Activated CD8-positive, alpha-beta memory T cell treated with anti-CD3 and anti-CD28 coated beads, Interleukin-2, amount 50 U/mL, for 4 hours (primary cell): ENCODE measurements at places on chromosomes 6 and 20.

GRCh38 chr20:47817573-47817972 is 32.3 kb upstream of the SULF2 start:
- no peak for DNase-seq

- DNase-seq, result no peak
These were observed 254.4 kb upstream of the POU3F2 start for GRCh38 chr6:98579941-98580340.

- DNase-seq, result no peak
These were observed 68.8 kb downstream of the UTRN start for GRCh38 chr6:144353871-144354314.

DNA sequence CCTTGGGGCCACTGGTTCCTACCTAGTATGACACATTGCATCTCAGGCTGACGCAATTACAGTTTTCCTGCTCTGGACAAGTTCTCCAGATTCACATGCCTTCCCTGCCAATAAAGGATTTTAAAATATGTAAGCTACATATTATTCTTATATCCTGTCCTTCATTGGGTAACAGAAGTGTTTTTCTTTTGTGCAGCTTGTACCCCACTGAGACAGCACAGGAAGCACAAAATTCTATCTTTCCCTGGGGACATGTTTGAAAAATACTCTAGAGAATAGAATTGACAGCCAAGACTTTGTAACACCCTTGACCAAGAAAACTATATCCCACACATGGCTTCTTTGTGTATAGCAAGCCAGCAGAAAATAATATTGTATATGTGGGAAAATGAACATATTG is 456.8 kb downstream of the MAFB start:
- no peak for DNase-seq

DNA sequence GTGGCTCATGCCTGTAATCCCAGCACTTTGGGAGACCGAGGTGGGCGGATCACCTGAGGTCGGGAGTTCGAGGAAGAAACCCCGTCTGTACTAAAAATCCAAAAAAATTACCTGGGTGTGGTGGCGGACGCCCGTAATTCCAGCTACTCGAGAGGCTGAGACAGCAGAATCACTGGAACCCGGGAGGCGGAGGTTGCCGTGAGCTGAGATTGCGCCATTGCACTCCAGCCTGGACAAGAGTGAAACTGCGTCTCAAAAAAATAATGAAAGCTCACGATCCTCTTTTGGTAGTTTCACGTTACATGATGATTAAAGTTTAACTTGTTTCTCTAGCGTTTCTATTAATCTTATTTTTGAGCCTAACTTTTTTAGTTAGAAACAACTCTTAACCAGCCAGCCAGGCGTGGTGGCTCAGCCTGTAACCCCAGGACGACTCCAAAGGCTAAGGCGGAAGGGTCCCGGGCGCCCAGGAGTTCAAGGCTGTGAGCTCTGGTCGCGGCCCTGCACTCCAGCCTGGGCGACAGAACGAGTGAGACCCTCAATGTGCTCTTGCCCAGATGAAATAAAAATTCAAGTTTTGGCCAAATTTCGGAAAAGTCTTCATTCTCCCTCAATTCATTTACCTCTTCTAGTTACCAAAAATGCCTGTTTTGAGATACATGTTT is 1.2 kb upstream of the WRNIP1 start:
- no peak for DNase-seq

- DNase-seq, result no peak
These were observed 110.6 kb downstream of the SYNDIG1 start for GRCh38 chr20:24580006-24580405.

DNA sequence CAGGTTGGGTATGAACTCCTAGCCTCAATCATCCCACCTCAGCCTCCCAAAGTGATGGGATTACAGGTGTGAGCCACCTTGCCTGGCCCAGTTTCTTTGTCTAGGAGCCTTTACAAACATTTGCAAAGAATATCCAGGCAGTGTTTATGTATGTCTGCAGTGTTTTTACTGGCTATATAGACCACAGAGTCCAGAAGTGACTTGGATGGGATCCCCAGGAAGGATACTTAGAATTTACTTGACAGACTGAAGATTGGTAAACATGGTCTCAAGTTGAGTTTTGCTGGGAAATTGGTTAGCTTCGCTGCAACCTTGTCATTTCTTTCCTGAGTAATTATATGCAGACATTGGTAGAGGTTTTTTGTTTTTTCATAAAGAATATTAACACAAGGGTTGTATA is 23.8 kb downstream of the JARID2 start:
- DNase-seq, result no peak

DNA sequence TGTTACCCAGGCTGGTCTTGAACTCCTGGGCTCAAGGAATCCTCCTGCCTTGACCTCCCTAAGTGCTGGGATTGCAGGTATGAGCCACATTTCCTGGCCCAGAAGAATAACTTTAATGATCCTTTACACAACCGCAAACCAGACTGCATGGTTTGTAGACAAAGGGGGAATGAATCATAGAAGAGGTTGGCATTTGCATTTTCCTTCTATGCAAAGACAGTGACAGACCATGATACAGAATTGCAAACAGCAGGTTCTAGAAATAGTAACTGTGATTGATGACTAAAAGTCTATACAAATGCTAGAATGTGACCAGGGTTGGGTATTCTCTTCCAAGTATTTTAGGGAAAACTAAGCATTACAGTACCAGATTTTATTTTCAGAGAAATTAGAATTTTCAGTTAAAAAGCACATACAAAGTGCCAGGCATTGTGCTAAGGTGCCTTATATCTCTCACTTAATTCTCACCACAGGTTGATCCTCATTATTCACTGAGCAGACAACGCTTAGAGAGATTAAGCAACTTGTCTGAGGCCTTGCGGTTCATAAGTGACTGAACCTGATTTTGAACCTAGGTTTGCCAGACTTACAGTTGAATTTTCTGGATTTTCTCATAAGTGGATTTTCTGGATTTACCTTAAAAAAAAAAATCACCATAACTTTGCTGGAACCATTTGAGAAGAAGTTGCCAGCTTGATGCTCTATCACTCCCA is 146.6 kb downstream of the ZFAND3 start:
- no peak for DNase-seq

DNA sequence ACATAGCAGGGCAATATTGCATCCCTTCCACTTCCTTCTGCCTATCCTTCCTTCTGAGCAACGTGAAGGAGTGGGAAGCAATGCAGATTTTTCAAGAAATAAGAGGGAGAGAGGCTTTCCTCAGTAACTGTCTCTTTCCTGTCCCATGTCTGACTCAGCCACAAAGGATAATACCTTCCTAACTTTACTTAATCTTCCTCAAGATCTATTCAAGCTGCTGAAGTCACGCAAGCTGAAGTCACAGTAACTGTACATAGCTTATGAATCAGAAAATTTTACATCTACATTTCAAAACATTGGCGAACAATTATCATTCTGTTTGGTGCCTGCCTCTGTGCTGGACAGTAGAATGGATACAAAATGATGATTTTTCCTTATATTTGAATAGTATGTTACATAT is 86.4 kb upstream of the POU3F2 start:
- DNase-seq, result no peak

GRCh38 chr6:55397986-55398385 is 70.7 kb downstream of the GFRAL start:
- DNase-seq, result no peak

DNA sequence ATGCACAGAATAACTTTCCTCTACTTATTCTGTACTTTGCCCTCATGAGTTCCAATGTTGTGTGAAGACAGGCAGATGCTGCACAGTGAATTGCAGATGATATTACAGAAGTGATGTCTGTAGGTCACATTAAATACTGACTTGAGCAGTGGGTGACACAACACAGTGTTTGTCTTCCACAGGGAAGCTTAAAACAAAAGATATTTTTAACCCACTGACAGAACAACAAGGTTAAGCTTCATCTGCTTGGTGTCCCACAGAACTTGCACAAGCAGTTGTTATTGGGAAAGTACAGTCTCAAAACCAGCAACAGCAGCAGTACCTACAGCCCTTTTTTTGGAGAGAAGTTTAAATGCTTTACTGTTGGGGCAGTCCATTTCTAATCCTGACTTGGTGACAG is 10.5 kb downstream of the SUMO4 start:
- DNase-seq, result no peak

GRCh38 chr20:33719277-33719988 is 677 bp downstream of the PXMP4 start:
- DNase-seq, result no peak

DNA sequence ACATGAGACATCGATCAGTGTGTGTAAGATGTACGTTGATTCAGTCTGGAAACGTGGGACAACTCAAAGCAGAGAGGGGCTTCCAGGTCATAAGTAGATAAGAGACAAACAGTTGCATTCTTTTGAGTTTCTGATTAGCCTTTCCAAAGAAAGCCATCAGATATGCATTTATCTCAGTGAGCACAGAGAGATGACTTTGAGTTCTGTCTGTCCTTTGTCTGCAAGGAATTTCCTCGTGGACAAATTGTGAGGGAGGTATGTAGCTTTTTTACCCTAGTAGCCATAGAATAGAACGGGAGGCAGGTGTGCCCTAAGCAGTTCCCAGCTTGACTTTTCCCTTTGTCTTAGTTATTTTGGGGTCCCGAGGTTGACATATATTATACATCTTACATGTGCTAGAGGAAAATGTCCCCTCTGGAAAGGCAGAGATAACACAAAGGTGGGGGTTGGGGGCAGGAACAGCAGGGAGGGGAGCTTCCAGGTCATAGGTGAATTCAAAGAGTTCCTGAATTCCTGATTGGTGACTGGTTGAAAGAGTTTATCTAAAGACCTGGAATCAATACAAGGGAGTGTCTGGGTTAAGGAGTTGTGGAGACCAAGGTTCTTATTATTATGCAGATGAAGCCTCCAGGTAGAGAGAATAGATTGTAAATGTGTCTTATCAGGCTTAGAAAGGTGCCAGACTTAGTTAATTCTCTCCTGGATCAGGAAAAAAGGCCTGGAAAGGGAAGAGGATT is 237.0 kb downstream of the NFATC2 start:
- DNase-seq, result no peak

- DNase-seq, result no peak
These were observed 28.6 kb upstream of the EZR start for GRCh38 chr6:158847786-158848185.

DNA sequence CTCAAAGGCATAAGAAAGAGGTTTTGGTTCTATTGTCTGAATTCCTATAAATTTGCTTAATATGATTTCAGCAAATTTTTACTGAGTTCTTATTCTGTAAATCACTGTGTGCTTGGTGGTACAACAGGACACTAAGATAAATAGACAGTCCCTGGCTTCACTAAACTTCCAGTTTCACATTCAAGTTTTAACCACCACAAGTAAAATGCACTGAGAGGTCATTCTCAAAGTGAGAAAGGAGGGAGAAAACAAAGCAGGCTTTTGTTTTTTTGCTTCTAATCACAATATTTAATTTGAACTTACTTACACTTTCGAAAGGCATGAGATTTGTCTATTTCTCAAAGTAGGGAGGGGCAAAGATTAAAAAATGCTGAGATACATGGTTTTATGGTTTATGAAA is 445.7 kb downstream of the CDC5L start:
- DNase-seq, result no peak

GRCh38 chr6:14596410-14596809 is 478.8 kb downstream of the CD83 start:
- no peak for DNase-seq

- DNase-seq, result no peak
These were observed 19.3 kb downstream of the PLCB1 start for GRCh38 chr20:8151372-8151771.

DNA sequence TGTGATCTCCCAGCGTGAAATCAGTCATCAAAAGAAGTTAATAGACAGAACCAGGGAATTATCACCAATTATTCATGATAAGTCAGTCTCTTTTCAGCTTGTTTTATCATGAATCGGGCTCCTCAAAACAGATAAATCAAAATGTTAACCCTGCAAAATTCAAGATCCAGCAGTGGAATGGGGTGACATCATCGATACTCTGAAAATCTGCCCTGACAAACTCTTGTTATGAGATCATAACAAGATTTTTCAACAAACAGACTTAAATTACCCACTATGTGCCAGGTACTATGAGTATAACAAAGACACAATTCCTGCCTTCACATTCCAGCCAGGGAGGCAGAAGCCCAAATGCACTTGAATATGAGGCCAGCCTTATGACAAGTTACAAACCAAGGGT is 64.4 kb downstream of the PTPRK start:
- DNase-seq, result no peak

DNA sequence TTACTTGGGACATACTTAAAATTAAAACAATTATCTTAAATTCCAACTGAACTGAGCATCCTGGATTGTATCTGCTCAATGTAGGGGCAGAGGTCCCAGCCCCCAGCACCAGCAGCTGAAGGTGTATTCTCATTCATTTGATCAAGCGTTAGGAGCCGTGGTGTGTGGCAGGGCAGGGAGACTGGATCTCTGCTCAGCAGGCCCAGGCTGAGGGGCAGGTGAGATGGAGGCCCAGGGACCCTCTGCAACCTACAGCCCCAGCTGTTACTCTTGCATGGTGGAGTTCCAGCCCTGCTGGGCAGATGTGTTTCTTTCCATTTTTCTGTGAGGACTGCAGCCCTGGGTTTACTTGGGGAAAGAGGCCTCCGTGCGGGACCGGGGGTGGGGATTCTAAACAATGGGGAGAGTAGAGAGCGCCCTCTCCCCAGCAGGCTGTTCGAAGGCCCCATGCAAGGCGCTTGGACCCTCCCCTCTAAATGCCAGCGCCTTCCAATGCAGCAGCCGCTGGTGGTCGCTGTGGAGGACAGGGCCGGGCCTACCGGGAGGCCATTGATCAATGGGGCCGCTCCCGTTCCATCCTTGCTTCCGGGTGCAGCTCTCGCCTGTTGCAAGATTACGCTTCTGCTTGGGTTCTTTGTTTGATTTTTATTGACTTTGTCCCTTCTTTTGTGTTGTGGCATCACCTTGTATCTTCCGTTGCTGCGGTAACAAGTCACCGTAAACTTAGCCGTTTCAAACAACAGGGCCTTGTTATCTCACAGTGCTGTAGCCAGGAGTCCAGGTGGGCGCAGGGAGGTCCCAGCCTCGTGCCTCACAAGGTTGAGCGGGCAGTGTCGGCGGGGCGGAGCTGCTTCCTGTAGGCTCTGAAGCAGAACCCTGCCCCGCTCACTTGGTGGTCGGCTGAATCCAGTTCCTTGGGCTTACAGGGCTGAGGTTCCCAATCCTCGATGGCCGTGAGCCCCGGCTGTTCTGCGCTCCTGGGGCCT is 134.8 kb upstream of the PHACTR3 start:
- DNase-seq, result no peak

GRCh38 chr6:38713812-38714211 is 1.3 kb upstream of the DNAH8 start:
- DNase-seq, result peak; percentile 48

DNA sequence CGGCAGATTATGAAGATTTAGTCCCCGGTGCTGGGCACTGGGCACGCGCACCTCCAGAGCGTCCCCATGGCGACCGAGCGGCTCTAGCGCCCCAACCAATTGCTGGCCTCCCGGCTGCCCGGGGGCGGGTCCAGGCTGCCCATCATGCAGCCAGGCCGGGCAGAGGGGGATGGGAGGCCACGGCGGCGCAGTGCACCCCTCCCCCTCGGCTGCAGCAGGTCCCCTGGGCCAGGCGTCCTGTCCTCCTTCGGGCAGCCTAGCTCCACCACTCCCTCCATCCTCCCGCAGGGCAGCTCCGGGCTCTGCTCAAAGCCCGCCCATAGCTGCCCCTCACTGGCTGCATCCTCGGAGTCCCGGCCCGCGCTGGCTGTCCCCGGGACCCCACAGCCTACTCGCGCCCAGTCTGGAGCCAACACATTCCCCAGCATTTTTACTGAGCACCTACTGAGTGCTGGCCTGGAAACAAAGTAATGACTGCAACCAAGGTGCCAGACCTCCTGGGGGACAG is 99.4 kb downstream of the ASXL1 start:
- DNase-seq, result no peak

- no peak for DNase-seq
These were observed 202.1 kb upstream of the CNR1 start for GRCh38 chr6:88368071-88368787.
